ENCODE measurements at places on chromosomes 7 and 10.

DNA sequence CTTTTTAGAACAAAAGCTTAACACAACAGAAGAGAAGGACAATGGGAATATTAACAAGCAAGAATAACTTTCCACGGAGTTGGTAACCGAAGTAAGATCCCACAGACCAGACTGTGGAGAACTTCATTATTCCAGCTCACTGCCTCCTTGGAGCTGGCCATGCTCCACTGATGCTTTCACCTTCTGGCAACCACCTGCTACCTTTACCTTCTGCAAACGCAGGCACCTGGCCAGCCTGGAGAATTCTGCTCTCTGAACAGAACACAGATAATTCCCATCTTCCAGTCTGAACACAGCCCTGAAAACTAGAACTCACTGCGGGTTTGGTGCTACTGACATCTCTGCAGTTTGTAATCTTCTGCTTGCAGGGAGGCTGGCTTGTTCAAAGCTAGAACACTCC, 66.5 kb downstream of the JAZF1 start:
- DNase-seq, result no peak

DNA sequence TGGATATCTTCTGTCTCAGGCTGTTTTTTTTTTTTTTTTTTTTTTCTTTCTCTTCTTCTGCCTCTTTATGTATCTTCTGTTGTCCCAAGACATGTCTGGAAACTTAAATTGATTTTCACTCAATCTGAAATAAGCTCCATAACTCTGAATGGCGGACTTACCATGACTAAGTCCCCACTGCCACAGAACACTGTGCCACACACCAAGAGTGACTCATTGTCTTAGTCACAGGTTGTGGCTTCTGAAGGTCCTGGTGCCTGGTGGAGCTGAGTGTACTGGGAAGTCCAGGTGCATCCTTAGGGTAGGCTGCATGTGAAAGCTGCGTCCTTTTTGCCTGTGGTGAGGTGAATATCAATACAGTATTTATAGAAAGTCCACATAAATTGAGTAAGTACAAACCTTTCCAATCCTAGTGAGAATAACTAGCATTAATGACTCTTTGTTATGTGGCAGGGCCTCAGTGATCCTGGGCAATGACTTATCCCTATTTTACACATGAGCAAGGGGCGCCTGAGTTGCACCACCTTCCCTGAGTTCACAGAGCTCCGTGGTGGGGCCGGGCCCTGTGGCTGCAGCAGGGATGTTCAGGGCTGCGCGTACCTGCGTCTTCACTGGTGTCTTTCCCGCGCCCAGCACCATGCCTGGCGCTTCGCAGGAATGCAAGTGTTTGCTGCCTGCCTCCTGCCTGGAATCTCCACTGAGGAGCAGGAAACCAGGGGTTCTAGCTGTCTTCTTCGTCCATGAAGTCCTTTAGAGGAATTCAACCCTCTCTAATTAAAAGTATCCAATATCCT, 4.3 kb downstream of the PFKP start:
- DNase-seq, result no peak

- DNase-seq, result no peak
Measured at GRCh38 chr7:42071372-42072261, 165.4 kb downstream of the GLI3 start.

DNA sequence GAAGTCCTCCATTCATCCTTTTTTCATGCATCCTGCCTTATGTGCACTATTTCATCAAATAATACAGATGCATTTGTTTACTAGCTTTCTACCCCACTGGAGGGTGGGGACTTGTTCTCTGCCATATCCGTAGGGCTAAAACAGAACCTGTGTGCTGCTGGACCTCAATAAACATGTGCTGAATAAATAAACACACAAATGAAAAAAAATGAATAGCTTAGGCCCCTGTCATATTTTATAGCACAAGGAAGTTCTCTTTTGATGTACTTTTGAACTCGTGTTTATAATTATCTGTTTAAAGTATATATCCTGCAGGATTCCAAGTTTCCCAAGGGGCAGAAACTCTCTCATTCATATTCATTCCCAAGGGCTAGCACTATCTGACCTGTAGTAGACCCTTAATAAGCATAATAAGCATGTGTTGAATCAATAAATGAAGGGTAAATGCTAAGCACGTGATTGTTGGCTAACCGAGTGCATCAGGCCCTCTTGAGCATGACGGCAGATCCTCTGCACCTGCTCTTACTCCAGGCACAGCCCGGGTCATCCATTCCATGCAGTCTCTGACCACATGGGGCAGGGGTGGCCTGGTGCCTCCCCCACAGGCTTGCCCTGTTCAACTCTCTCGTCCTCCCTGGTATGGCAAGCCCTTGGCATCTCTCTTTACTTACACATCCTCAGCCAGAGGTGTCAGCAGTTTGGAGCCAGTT, 474.1 kb upstream of the ZMIZ1 start:
- DNase-seq, result no peak

GRCh38 chr7:103299660-103300059, 2.4 kb downstream of the PMPCB start:
- DNase-seq, result no peak

- DNase-seq, result no peak
Measured at GRCh38 chr10:132443983-132444876, 47.2 kb downstream of the PWWP2B start.

DNA sequence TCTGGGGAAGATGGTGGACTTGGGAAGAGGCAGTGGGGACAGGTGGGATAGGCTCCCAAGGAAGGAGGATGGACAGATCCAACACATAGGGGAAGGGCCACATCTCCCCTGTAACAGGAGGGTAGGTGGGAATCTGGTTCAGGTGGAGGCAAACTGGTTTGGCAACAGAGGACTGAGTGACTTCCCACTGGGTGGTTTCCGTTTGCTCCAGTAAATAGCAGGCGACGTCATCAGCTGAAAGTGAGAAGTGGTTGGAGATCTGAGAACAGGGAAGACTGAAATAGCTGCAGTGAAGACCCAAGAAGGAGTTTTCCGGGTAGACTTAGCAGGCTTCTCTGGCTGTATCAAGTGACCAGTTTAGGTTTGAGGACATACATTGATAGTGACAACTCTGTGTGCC, 504.4 kb downstream of the GALNT17 start:
- no peak for DNase-seq

- DNase-seq, result no peak
Measured at GRCh38 chr7:24733414-24734060, 23.7 kb downstream of the GSDME start.

GRCh38 chr10:133405844-133406527, 12.0 kb downstream of the MTG1 start:
- DNase-seq, result no peak

- DNase-seq, result no peak
Measured at GRCh38 chr7:91875851-91876250, 4.7 kb downstream of the MTERF1 start.

DNA sequence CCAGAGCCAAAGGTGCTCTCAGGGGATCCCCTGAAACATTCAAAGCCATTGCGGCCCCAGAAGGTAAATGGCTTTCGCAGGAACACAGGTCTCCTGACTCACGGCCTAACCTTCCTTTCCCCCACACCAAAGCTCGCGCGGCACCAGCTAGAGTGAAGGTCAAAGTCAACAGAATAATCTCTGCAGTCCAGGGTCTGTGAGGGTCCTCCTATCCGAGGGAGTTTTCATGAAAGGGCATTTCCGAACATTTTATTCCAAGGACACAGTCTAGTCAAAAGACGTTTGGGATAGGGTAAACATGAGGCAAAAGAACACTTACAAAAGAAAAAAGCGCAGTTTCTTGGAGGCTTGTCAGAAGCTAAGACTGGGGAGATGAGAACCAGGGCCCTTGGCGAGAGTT, 559 bp upstream of the STEAP2 start:
- no peak for DNase-seq

DNA sequence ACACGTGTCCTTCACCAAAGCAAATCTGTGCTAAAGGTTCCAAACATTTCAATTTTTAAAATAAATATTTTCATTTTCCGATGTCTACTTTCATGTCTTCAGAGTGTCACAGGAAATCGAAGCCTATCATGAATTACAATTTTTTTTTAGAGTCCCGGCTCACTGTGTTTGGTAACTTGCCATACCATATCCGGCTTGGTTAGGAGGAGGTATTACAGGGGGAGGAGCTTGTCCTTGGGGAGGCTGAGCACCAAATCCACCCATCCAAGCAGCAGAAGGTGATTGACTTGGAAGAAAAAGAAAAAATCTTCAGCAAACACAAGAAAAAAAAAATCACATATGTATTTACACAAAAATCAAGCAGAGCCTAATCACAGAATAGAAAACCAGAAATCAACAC, 21.3 kb downstream of the TIAL1 start:
- DNase-seq, result no peak

DNA sequence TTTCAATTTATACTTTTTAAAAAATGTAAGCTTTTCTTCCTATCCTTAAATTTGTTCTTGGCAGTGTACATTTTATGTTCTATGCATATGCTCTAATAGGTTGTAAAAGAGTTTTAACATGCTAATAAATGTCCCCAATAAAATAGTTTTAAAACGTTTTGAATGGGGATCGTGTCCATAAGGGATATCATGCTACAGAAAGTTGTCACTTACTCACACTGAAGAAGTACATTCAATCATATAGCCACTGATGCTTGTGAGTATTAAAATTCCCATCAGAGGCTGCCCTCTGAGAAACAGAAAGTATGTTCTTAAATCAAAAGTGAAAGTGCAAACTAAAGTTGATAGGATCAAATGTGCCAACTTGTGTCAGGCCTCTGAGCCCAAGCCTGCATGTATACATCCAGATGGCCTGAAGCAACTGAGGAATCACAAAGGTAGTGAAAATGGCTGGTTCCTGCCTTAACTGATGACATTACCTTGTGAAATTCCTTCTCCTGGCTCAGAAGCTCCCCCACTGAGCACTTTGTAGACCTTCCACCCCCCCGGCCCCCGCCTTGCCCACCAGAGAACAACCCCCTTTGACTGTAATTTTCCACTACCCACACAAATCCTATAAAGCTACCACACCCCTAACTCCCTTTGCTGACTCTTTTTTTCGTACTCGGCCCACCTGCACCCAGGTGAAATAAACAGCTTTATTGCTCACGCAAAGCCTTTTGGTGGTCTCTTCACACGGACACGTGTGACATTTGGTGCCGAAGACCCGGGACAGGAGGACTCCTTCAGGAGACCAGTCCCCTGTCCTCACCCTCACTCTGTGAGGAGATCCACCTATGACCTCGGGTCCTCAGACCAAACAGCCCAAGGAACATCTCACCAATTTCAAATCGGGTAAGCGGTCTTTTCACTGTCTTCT, 877 bp upstream of the NOD1 start:
- no peak for DNase-seq

DNA sequence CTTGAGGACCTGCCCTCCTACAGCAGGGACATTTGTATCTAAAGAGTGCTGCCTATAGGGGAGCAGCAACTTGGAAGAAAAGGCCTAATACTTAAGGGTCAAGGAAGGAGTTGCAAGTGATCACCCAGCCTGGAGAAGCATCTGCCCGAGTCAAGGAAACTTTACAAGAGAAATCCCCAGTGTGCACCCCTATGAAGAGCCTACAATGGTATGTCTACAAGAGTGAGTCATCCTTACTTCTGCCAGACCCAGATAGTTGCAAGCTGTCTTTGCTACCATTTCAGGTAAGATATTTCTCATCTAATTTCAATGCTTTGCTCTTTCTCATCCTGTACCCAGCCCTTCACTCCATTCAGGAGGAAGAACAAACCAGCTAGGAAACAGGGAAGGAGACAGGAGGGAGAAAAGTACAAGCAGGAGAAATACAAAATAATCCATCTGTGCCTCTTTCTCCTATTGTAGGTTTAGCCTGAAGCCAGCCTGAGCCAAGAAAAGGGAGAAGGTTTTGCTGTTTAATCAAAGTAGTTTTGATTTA, 34.4 kb upstream of the AGR3 start:
- no peak for DNase-seq

DNA sequence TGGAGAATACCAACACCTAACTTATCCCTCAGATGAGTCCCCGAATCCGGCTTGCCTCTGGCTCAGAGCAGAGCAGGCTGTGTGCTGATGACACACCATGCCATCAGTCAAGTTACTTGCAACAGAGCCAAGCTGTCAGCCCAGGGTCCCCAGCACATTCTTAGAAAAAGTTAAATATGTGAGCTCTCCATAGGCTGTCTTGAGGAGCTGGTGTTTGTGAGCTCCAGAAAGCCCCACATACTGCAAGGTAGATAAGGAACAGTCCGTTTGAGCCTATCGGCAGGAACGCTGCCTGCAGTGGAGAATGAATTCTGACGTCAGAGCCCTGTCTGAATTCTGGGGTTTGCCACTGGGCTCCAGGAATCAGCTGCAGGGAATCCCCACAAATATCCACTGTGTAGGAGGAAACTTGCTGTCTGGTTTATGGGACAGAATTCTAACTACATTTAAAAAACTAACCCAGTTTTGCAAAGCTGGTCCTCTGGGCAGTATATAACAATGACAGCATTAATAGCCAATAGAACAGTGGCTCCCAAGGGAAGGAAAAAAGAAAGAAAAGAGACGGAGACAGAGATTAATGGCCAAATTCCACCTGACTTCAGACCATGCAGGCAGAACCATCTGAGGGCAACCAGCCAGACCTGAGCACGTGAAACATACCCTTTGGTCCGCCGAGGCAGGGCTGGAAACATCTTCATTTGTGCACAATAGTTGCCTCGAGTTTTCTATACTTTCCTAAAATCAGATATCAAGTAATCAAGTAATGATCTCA, 3.6 kb downstream of the SFXN4 start:
- DNase-seq, result no peak

- DNase-seq, result no peak
Measured at GRCh38 chr7:130417213-130417612, 23.6 kb downstream of the CEP41 start.

DNA sequence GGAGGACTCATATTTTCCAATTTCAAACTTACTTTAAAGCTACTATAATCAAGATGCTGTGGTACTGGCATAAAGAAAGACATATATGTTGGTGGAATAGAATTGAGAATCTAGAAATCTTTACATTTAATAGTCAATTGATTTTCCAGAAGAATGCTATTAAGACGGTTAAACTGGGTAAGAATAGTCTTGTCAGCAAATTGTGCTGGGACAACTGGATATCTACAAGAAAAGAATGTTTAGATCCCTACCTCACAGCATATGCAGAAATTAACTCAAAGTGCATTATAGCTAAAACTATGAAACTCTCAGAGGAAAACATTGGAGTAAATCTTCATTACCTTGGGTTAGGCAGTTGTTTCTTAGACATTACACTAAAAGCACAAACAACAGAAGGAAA, 203.3 kb downstream of the SDK1 start:
- DNase-seq, result no peak

DNA sequence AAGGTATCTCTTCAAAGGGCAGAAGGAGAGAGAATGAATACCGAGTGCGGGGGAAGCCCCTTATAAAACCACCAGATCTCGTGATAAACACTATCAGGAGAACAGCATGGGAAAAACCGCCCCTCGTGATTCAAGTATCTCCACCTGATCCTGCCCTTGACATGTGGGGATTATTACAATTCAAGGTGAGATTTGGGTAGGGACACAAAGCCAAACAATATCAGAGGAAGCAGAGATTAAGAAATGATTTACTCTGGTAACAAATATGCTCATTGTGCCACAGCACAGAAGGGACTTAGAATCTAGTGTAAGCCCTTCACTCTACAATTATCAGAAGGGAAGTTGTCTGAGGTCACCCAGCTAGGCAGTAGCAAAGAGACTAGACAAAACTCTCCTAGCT, 40.1 kb upstream of the ZNRF2 start:
- DNase-seq, result no peak

GRCh38 chr7:99540542-99540941, 11.4 kb downstream of the FAM200A start:
- no peak for DNase-seq

- no peak for DNase-seq
Measured at GRCh38 chr10:15841696-15842095, 18.6 kb downstream of the MINDY3 start.

All from prostate gland (tissue), 2 donors.